Activated CD4-positive, alpha-beta T cell treated with anti-CD3 and anti-CD28 coated beads for 4 hours (primary cell): ENCODE measurements at places on chromosomes 4 and X.

DNA sequence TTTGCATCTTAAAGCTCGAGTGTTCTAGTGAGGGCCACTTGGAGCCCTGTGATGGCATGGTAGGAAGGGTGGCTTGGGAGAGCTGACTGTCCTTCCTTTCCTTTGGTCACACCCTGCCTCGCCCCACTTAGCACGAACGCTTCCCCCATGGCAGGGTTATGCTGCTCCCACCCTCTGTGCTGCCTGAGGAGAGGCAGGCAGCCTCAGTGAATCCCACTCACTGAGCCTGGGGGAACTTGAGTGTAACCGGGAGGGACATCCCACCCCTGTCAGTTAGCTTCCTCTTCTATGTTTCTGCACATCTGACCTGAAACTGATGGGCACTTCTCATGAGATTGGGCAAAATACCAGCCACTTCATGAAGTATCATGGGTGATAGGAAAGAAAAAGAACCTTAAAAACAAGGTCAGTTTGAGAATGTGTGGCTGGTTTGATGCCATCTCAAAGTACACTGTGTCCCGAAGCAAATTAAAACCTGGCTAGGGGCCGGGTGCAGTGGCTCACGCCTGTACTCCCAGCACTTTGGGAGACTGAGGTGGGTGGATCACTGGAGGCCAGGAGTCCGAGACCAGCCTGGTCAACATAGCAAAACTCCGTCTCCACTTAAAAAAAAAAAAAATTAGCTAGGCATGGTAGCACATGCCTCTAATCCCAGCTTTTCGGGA, 10.1 kb downstream of the TKTL1 start:
- no peak for DNase-seq

- peak; percentile 7 for DNase-seq
Measured at GRCh38 chrX:149286940-149287349, 218.2 kb downstream of the IDS start.

GRCh38 chr4:185470501-185471195, 885 bp downstream of the CCDC110 start:
- DNase-seq: no peak

DNA sequence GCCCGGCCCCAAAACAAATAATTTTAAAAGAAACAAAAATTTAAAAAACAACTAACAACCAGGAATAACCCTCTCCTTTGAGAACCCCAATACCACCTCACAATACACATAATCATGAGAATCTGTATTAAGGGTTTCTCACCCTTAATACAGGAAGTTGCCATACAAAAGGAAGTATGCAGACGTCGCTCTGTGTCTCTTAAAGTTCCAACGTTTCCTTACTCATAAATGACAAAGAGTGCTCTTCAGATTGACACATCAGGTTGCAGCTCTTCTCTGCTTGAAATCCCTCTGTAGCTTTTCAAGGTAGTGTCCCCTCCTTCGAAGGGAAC, 73.9 kb upstream of the IRF2 start:
- DNase-seq: no peak

- no peak for DNase-seq
Measured at GRCh38 chr4:129623233-129623875, 527.4 kb downstream of the C4orf33 start.

- peak; percentile 43 for DNase-seq
Measured at GRCh38 chr4:101345596-101346350, 1.6 kb downstream of the PPP3CA start.

DNA sequence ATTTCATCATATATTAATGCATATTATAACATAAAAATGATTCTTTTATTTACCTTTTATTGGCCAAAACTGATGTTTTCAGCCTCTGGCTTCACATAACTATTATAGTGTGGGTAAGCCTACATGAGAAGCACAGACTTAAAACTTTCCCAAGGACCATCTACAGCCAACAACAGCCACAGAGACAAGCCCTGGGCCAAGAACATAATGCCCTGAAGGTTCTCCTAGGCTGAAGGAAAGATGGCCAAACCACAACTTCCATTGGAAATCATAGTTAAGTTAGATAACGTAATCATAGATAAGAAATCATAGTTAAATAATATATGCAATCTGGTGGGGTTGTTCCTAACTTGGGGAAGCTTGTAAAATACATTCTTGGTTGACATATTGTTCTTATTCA, 280.0 kb upstream of the EMCN start:
- no peak for DNase-seq

GRCh38 chrX:38326086-38326485, 1.2 kb downstream of the RPGR start:
- DNase-seq: no peak

GRCh38 chr4:136662539-136662938, 869.8 kb downstream of the PCDH18 start:
- DNase-seq: no peak

DNA sequence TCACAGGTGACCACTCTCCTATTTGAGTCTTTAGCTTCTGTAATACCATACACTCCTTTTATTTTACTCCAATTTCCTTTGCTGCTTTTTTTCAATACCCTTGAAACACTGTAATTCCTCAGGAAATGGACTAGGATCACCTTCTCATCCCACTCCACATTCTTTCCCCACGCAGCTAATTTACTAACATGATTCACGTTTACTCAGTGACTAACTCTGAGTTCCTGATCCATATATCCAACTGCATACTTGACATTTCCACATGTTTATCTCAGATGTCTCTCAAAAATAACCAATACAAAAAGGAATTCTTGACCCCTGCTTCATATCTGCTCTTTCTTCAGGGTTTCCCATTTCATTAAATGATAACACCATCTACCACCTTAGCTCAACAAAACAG, 19.9 kb downstream of the RPS6KA6 start:
- no peak for DNase-seq

- no peak for DNase-seq
Measured at GRCh38 chr4:86439293-86439692, 79.4 kb upstream of the MAPK10 start.

GRCh38 chrX:115330498-115331168, 41.1 kb downstream of the LUZP4 start:
- DNase-seq: peak; percentile 10

- DNase-seq: no peak
Measured at GRCh38 chrX:136689436-136689835, 41.5 kb downstream of the CD40LG start.

- DNase-seq: peak; percentile 2
Measured at GRCh38 chrX:16946971-16947562, 609 bp downstream of the REPS2 start.

GRCh38 chr4:145176641-145177432, 3.6 kb downstream of the OTUD4 start:
- DNase-seq: no peak

DNA sequence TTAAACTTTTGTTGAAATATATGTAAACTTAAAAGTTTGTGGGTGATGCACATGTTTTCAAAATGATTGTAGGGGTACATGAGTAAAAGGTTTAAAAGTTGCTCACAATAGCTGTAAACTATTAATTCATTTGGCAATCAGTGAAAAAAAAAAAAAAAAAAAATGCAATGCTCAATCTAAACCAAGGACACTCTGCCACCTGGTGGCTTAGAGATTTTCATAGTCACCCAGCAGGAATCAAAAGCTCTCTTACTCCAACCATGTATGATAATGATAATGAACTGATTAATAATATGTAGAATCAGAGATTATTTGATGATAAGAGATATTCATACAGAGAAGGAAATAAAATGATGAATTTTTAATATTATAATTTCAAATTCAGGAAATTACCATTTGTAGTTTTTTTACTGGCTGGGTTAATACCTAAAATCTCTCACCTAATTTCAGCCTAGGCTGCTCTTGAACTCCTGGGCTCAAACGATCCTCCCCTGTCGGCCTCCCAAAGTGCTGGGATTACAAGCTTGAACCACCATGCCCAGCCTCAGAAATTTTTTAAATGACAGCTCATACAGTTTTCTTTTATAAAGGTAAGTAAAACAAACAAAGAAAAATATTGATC, 46.9 kb upstream of the SLC25A4 start:
- peak; percentile 31 for DNase-seq

GRCh38 chr4:168712316-168712890, 215.6 kb downstream of the PALLD start:
- no peak for DNase-seq
